ENCODE measurements at places on chromosomes 11 and 22. TPM values are rescaled to one million over a fixed set of nuclear protein-coding genes. Genes with fewer than 3 reads are reported as not detected.

The ZNRF3 gene
- 8.1 TPM for total RNA-seq

The FXYD6 gene
- 10.8 TPM for total RNA-seq

The MS4A10 gene
- total RNA-seq, result not detected

The TESMIN gene
- total RNA-seq, result 0.42 TPM

The ROBO4 gene
- total RNA-seq, result 14.9 TPM

The SMTN gene
- 33.6 TPM for total RNA-seq

The PRODH gene
- 12.9 TPM for total RNA-seq

The KLHL35 gene
- 0.36 TPM for total RNA-seq

The FERMT3 gene
- total RNA-seq, result 11.7 TPM

The ACRV1 gene
- total RNA-seq, result not detected

The HOATZ gene
- not detected for total RNA-seq

The ALKBH3 gene
- total RNA-seq, result 27.4 TPM

The CCDC88B gene
- 1.4 TPM for total RNA-seq

The PPFIBP2 gene
- 19.7 TPM for total RNA-seq

The FOXRED1 gene
- total RNA-seq, result 12.3 TPM

The OR8D1 gene
- not detected for total RNA-seq

The TMPRSS5 gene
- total RNA-seq, result 0.36 TPM

The CLCF1 gene
- total RNA-seq, result 1.5 TPM

The SHISAL1 gene
- total RNA-seq, result 0.11 TPM

DNA sequence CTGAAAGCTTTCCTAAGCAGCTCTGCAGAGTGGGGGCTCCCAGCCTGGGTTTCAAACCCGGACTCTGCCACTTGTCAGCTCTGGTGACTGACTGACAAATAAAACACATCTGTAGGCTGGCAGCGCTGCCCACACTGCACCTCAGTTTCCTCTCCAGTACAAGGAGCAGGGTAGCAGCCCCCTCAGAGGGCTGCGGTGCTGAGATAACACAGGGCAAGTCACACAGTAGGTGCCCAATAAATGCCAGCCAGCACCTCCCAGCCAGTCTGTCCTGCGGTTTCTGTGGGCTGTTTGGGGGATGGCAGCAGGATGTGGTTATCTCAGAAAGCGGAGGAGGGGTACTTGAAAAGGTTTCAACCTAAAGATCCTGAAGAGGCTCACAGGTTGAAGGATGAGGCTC, 1.5 kb downstream of the SYT12 start:
- no peak for DNase-seq

GRCh38 chr11:61004180-61004611, 32.7 kb downstream of the CD6 start:
- no peak for DNase-seq

- DNase-seq, result no peak
These were observed 45.2 kb downstream of the SYN3 start for GRCh38 chr22:33012833-33013450.

GRCh38 chr11:122976061-122976733, 5.4 kb downstream of the BSX start:
- DNase-seq, result no peak

- DNase-seq, result no peak
These were observed 11.5 kb downstream of the GATD1 start for GRCh38 chr11:765802-766091.

DNA sequence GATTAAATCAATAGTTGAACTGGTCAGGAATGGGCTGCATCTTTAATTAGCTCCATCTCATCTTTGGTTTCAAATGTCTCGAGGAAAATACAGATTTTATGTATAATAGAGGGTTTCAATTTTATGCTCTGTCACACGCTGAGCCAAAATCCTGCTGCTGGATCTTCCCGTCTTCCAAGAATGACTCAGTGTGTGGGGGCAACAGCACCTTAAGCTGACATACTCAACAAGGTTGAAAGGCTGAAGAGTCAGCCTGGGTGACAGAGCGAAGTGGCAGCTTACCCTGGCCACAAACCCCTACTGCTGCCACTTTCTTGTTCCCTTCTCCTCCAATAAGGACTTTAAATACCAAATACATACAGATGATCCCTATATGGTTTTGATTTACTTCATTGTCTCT, 9.0 kb upstream of the PCF11 start:
- no peak for DNase-seq

- peak; percentile 80 for DNase-seq
These were observed 21.9 kb upstream of the SCN2B start for GRCh38 chr11:118198370-118198769.

GRCh38 chr11:115287266-115287665, 216.9 kb downstream of the CADM1 start:
- DNase-seq, result no peak

- DNase-seq, result no peak
These were observed 25.7 kb upstream of the HMGXB4 start for GRCh38 chr22:35231585-35232084.

DNA sequence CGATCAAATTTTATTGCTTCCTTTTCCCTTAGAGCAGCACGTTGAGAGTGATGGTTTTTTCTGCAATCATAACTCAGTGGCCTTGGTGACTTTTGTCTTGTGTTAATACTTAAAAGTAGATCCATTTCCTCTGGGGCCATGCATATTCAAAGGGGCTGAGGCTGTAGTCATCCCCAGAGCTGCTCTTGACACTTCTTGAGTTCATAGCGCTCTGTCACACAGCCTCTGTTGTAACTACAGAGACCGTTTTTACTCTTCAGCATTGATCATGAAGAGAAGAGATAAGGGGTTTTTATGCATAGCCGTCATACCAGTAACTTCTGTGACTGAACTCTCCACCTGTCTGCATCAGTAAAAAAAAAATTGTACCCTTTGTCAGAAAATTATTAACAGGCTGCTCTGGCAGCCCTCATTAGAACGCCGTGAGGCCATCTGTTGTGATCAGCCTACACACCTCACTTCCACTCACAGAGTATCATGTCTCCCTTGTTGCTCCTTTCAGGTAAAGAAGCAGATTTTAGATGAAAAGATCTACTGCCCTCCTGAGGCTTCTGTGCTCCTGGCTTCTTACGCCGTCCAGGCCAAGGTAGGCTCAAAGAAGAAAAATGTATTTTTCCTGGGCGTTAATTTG, 38.4 kb downstream of the NF2 start:
- no peak for DNase-seq

DNA sequence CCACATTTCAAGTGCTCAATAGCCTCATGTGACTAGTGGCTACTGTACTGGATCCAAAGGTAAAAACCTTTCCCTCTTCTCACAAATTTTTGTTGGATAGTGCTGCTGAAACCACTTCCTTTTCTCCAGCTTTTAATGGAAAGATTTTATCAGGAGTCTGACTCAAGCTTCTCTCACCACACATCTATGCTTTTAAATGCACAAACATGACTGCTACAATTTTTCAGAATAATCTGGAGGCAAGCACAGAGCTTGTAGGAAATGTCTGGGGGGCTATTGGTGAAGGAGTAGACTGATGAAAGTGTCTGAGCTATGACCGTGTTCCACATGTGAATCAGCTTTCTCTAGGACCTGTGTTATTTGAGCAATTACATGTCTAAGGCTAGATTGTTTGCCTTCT, 101.1 kb upstream of the FAT3 start:
- DNase-seq, result no peak

- DNase-seq, result peak; percentile 92
These were observed 9.8 kb upstream of the APOL6 start for GRCh38 chr22:35638410-35638809.

GRCh38 chr11:3164138-3164551, 965 bp downstream of the OSBPL5 start:
- DNase-seq, result peak; percentile 14

- no peak for DNase-seq
These were observed 273.7 kb upstream of the KIRREL3 start for GRCh38 chr11:127274328-127274676.

DNA sequence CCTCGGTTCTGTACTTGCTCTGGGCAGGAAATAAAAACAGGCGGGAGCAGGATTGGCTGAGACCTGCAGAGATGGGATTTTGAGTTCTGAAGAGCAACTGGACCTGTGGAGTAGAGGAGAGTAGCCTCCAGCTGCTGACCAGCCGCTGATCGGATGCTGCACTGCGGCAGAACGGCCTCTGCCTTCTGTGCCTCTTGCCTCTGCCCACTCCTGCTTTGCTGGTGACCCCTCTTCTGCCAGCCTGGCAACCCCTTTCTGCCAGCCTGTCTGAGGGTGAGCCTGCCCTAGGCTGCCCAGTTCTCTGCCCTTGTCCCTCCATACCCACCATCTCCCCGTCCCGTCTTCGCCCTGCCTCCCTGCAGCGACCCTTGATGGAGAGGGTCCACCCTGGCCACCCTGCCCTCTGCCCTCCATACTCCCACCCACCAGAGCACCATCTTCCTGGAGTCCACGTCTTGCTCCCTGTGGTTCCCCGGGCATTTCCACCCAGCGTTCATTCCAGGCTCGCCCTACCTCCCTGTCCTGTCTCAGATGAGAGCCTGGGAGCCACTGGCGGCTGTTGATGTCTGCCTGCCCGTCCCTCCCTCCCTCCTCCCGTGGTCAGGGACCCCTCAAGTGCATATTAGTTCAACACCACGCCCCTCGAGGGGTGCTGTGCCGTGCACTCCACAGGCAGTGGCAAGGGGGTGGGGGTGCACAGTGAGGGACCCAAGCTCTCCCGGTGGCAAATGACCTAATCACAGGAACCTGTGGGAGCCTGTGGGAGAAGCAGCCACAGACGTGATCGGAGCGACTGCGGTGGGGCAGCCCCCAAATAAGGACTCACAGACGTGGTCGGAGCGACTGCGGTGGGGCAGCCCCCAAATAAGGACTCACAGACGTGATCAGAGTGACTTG, 863.3 kb downstream of the TBC1D22A start:
- no peak for DNase-seq

GRCh38 chr11:127345819-127346459, 345.4 kb upstream of the KIRREL3 start:
- DNase-seq, result no peak

DNA sequence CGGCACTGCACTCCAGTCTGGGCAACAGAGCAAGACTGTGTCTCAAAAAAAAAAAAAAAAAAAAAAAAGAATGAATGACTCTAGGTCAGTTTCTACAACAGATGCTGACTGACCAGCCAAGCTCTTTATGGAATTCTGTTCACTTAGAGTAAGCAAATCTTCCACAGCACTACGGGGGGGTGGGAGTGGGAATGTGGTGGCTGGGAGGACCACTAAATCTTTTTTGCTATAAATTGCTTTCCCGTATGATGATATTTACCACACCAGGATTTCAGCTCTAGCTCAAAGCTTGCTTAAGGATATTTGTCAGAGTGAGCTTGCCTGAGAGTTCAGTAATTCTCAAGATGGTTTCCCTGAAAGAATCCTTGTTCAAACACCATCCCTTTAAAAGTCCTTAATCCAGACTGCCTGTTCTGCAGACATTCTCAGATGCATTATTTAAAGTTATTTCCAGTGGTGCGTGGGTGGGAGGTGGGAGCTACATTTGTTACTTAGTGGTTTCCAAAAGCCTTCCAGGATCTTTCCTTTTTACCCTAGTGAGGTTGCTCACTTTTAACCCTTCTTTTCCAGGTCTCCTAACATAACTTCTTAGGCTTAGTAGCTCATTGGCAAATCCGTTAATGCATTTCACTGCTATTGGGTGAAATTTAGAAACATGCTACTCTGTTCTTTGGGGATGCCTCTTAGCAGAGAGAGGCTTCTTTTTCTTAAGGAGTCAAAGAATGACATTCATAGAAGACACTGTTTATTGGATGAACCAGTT, 65.9 kb downstream of the UBASH3B start:
- no peak for DNase-seq

- DNase-seq, result no peak
These were observed at the start of gene LRFN4 for GRCh38 chr11:66856496-66857233. TSS of gene LRFN4 (plus strand) at chr11:66857064. CDS start at chr11:66857745, 681 bp downstream.

- DNase-seq, result no peak
These were observed 105.3 kb upstream of the HSD17B12 start for GRCh38 chr11:43574949-43575912.

DNA sequence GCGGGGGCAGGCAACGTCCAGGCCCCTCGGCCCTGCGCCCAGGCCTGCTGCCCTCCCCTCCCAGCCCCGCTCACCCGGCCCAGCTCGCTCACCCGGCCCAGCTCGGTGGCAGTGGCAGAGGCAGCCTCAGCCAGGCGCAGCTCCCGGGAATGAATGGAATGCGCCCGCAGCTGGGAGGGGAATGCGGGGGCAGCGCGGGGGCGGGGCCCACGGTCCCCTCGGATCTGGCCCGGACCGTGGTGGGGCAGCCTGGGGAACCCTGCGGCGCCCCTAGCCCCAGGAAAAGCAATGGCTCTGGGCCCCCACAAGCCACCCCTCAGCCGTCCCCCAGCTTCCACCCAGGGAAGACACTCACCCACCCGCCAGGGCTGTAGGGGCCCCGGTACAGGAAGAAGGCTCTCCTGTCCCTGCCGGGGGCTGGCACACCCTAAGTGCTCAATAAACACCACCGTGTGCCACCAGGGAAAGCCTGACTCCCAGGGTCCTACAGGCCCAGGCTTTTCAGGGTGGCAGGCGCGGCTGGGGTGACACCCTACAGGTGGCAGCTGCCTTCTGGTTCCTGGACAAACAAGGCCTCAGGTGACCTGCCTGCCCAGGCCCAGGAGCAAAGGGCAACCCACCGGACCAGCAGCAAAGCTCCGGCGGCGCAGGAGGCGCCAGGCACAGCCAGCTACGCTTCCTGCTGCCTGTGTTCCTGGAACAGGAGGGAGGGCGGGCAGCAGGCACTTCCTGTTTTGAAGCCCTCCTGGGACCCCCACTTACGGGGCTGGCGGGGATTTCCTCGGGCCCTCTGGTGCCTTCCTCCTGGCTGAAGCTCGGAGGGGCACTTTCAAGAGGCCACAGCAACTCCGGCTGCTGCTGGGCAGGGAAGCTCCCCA, 13.8 kb downstream of the PLXNB2 start:
- no peak for DNase-seq

- no peak for DNase-seq
These were observed 20.7 kb upstream of the BID start for GRCh38 chr22:17794726-17795542.

- no peak for DNase-seq
These were observed 115.5 kb upstream of the CCDC90B start for GRCh38 chr11:83401506-83402225.

GRCh38 chr22:35844886-35845285, 127.2 kb downstream of the APOL5 start:
- no peak for DNase-seq

DNA sequence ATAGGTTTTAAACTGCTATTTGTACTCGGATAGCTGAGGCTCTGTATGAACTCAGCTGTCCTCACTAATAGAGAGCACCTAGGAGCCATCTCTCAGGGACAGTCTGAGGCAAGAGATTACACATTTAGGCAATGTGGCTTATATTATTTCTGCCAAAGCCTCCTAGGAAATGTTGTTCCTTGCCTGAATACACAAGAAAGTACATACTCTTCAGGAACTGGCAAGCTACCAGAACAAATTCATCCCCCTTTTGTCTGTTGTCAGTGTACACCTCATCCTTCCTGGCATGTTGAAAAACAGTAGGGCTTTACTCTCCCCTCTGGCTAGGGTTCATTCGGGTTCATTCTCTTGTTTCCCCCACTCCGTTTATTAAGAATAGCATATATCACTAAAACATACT, 615.9 kb upstream of the FAT3 start:
- no peak for DNase-seq

GRCh38 chr22:48153726-48154125, 1391.3 kb downstream of the TBC1D22A start:
- no peak for DNase-seq

Data from psoas muscle (tissue), 8 donors.